Diencephalon (tissue), 1 donor: ENCODE measurements at places on chromosomes 4 and X. TPM values are rescaled to one million over a fixed set of nuclear protein-coding genes. Genes with fewer than 3 reads are reported as not detected.

MAMLD1 gene
- 4.2 TPM for total RNA-seq

FAM9C gene
- under 0.01 TPM for total RNA-seq

FGF13 gene
- total RNA-seq, result 120 TPM

ESX1 gene
- not detected for total RNA-seq

CCDC120 gene
- 3.5 TPM for total RNA-seq

GAGE12J gene
- total RNA-seq, result not detected

USP17L26 gene
- total RNA-seq, result not detected

DUX4 gene
- not detected for total RNA-seq

SLC16A2 gene
- total RNA-seq, result 24.5 TPM
